ENCODE measurements at places on chromosomes 11 and 22.

DNA sequence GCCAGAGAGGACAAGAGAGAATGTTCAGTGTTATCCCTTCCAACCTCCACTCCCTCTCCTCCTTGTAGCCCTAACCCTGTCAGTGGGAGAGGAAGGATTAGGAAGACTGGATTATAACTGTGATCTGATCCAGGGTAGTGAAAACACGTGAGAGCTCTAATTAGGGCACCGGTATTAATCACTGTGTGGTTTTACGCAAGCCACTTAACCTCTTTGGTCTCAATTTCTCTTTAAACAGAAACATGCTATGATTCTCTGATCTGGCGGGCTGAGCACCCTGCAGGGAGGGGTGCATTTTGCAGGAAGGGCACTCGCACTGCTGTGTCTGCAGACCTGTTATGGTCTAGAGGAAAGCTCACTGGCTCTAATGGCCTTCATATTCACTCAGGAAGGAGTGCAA is 11.5 kb downstream of the RPL27A start:
- DNase-seq: no peak

GRCh38 chr11:120331301-120331996 is 4.8 kb upstream of the ARHGEF12 start:
- DNase-seq: no peak

- no peak for DNase-seq
These were observed 67.6 kb upstream of the ARHGAP42 start for GRCh38 chr11:100619484-100619883.

GRCh38 chr11:98296091-98296880 is 724.5 kb upstream of the CNTN5 start:
- peak; percentile 80 for DNase-seq

DNA sequence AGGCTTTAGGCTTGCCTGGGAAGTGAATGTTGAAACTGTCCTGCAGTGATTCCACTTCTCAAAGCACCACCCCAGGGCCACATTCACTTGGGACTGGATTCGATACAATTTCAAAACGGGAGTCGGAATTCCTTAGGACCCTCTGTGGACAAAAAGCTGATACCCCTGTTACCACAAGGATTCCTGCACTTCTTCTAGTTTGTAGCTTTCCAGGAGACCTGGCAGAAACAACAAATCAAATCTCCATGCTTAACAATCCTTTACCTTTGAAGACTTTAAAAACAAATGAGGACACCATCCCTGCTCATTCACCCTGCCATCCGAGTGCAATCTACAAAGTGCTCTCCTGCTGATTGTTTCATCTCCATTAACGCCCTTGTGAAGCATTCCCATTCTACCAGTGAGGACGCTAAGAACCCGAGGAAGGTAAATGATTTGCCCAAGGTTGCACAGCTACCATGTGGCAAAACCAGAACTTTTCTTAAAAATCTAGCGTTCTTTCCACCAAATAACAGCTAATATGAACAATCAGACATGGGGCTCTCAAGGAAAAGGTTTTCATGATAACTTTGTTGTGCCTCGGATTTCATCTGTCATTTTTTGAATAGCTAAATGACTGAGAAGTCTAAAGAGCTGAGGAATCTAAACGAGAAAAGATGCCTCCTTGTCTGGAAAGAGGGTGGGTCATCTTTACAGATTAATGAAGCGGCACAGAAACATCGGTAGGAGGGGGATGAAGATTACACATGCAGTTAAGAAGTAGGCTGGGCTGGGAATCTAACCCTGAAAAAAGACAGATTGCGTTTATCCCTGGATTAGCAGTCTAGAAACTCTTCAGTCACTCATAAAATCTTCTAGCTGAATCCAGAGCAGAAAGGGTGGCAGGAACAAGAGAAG is 720 bp upstream of the MPZL2 start:
- no peak for DNase-seq

DNA sequence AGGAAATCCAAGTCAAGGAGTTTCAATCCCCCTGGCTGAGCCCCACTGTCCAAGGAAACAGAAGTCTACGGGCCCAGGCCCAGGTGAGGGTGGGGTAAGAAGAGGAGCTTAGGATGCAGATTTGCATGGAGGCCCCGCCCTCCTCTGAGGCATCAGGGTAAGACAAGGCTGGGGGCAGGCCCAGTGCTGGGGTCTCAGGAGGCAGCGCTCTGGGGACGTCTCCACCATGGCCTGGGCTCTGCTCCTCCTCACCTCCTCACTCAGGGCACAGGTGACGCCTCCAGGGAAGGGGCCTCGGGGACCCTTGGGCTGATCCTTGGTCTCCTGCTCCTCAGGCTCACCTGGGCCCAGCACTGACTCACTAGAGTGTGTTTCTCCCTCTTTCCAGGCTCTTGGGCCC is 31.3 kb upstream of the IGLL5 start:
- DNase-seq: no peak

DNA sequence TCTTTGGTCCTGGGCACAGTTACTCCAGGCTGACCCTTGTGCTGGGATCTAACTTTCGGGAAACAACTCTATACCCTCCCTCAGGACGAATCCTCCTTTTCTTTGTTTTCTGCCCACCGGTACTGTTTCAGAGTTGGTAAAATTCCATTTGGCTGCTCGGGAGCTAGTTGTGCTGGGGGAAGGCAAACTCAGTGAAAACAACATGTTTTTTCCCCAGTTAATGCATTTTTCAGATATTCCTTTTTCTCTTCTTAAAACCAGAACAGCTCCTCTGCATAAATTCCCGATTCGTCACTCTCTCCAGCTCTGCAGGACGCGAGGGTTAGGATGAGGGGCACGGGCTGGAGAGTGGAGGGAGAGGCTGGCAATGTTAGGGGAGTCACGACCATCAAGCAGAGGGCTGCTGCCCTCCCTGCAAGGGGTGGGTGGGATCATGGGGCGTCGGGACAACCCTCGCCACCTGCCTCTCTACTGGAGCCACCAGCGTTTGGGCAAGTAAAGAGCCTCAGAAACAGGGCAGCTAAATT is 31.3 kb downstream of the LRRC10B start:
- DNase-seq: no peak

- DNase-seq: no peak
These were observed 19.6 kb upstream of the CCDC134 start for GRCh38 chr22:41780746-41781505.

- no peak for DNase-seq
These were observed 197.0 kb downstream of the FAM181B start for GRCh38 chr11:82536706-82537105.

DNA sequence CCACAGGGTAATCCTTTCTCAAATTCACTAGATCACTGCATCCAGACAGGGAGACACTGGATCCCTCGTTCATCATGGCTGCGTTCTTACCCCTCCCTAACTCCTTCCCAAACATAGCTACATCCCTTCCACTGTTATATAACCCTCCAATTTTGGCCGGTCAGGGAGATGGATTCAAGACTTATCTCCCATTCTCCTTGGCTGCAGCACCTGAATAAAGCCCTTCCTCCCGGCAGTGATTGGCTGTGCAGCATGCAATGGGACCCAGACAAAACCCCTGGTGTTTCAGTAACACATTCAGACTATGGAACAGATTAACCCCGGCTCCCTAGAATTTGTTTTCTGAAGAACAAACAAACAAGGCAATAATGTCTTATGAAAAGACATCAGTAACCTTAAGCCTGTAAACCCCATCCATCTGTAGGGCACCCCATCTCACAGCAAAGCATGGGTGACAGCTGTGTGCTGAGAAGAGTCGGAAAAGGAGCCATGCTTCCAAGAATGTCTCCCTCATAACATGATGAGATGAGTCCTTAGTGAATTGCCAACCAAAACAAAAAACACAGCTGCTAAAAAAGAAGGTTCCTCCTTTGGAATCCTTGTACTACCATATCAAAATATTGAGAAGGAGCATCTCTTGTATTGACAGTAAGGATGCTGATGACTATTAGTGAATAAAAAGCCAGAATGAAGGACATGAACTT is 5.0 kb downstream of the MIF start:
- DNase-seq: no peak

- no peak for DNase-seq
These were observed 37.0 kb upstream of the LRRC55 start for GRCh38 chr11:57144531-57145320.

DNA sequence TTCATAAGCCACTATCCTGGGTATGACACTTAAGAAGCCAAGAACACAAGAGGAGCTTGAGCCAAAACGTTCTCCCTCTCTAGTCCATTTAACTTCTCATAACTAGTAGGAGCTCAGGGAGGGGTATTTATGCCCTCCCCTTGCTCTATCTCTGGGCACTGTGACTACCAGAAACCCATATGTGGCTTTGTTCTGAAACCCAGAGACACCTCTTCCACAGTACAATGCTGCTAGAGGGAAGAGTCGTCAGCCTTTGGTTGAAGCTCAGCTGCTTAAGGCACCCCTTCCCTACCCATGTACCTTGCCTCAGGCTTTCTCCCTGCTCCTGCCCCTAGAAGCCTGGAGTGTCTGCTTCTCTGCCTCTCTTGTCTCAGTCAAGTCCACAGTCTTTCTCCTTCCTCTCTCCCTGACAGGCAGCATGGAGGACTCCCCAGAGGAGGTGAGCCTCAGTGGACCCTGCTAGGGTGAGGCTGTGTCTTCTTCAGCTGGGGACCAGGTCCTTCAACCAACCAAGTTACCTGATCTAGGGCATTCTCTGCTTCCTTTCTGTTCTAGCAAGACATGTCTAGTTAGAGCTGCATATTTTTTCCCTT is 23.1 kb upstream of the USP47 start:
- no peak for DNase-seq

DNA sequence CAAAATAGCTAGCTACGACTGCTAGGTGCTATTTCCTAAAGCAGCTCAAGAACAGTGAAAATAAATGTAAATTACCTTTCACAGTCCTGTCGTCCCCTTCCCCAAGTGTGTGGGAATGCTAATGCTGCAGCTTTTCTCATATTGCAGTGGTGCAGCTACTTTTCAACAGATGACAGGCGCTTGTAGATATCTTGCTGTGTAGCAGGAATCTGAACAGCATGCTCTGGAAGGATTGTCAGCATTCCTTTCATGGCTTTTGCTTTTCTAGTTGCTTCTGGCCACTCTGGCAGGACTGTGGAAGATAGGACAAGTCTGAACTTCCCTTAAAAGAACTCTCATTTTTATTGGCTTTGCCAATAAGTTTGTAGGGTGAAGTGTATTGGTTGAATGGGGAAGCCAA is 18.8 kb downstream of the FAR1 start:
- no peak for DNase-seq

DNA sequence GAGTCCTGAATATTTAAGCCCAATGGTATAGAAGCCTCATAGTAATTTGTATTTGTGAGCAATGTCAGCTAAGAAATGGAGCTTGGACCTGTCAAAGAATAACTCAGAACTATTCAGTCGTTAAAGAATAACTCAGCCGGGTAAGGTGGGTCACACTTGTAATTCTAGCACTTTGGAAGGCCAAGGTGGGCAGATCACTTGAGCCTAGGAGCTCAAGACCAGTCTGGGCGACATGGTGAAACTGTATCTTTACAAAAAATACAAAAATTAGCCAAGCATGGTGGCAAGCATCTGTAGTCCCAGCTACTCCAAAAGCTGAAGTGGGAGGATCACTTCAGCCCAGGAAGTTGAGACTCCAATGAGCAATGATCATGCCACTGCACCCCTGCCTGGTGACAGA is 1526.5 kb downstream of the LRRC4C start:
- DNase-seq: no peak

DNA sequence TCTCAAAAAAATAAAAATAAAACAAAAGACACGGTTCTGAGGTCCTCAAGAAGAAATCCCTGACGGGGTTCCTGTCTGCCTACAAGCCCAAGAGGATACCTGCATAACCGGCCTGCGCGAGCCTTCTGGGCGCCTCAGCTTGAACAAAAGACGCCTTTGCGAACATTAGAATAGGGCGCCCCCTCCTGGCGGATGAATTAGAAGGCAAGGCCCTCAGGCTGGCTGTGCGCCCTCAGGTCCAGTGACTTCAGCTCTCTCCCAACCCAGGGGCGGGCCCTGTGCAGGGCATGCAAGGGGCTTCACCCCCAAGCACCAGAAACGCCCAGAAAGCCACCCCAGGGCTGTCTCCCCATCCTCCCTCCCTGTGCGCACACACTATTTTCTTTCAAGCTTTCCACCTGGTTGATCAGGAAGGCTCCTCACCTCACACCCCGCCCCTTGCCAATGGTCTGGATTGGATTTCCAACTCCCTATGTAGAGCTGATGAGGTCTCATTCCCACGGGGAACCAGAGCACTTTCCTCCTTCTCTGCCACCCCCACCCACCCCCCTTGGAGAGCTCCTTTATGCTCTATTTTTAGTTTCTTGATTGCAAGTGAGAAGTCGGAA is 273.3 kb downstream of the BUD13 start:
- peak; percentile 43 for DNase-seq

- DNase-seq: no peak
These were observed 96.3 kb upstream of the RAB1B start for GRCh38 chr11:66172146-66172545.
